HL-60 (cell line): ENCODE measurements at places on chromosomes 2 and 18.

DNA sequence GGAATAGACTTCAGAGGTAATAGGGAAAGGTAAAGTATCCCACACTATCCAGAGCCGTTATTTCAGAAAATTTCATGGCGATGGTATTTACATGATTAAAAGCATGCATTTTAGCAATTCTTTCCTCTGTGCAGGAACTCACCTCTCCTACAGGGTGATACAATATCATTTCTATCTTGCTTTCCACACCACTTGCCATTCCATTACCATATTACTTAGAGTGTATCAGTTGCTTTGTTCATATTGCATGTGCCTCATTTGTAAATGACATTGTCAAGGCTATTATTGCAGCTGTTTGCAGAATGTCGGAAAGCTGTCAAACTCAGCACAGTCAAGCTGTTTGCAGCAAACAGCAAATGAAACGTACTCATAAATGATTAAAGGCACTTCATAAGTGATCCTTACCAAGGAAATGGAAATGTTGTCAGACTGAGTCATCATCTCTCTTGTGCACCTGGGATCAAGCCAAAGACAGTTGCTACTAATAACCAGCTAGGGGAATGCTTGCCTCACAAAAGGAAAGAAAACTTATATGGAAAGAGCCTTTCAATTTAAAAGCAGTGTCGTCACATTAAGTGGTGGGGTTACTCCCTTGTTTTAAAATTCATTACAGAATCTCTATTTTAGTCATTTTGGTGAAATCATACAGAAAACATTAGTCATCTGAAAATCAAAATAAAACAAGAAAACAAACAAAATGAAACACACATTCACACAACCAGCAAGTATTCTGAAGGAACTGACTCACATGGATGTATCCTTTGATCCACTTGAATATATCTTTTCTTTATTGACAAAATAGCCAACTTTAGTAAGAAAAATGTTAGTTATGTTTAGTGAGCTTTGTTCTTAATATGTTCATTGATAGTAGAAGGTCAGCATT lies 1064.1 kb upstream of the CNTNAP5 start:
- DNase-seq: no peak

- no peak for DNase-seq
These were observed 197.0 kb downstream of the NCKAP5 start for GRCh38 chr2:133371286-133371685.

GRCh38 chr2:47493317-47494035 lies 90.5 kb downstream of the MSH2 start:
- DNase-seq: no peak

DNA sequence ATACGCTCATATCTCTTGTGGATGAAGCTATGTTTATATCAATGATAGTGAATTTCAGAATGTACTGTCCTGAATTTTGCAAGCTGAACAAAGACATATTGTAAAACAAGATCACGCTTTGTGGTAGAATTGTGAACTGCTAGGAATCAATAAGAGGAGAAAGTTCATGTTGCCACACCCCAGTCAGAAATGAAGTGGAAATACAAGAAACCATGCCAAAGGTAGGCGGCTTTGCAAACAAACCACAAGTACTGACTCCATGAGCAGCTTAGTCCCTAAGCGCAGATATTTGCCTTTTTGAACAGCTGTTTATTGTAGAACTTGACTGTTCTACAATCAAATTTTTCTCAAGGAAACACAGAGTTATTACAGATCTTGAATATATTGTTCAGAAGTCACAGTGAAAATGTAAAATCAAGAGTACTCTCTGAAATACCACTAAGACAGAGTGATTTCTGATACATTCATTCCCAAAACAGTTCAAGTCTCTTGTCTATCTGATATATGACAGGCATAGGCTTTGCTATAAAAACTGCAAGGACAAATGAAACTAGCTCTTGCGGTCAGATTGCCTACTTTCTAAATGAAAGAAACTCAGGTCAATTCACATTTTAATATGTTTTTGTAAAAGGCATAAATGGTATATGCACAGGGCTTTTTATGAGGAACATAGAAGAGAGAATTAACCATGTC lies 120.9 kb upstream of the CDH19 start:
- DNase-seq: no peak

GRCh38 chr2:96485751-96486651 lies 19.2 kb downstream of the NEURL3 start:
- DNase-seq: peak; percentile 54

- no peak for DNase-seq
These were observed 87.7 kb upstream of the LYPD1 start for GRCh38 chr2:132757676-132758075.

- DNase-seq: no peak
These were observed 214.2 kb downstream of the ICOS start for GRCh38 chr2:204150721-204151120.

GRCh38 chr18:62239475-62239874 lies 52.4 kb downstream of the RELCH start:
- no peak for DNase-seq

DNA sequence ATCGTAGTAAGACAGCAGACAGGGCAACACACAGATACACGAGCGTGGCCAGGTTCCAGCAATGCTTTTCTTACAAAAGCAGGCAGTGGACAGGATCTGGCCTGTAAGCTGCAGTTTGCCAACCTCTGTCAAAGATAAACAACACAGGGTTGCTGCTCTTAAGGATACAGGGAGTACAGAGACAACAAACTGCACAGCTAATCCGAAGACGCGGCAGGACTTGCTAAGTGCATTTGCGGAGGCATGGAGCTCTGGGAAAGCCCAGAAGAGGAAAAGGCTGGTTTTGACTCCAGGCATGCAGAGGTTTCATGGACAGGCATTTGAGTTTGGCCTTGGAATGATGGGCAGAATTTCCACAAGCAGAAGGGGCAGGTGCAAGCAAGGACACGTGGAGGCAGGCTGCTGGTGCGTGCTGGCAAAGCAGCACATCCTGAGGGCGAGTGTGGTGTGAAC lies 24.4 kb downstream of the SERTAD2 start:
- DNase-seq: no peak

GRCh38 chr2:195514365-195514764 lies 142.7 kb upstream of the SLC39A10 start:
- no peak for DNase-seq

GRCh38 chr2:55137024-55137958 lies 87.0 kb upstream of the RTN4 start:
- peak; percentile 46 for DNase-seq

GRCh38 chr2:9187620-9188214 lies 18.9 kb upstream of the ASAP2 start:
- DNase-seq: no peak

- DNase-seq: no peak
These were observed 98.4 kb downstream of the SCG2 start for GRCh38 chr2:223503746-223504145.

GRCh38 chr2:134630504-134631159 lies 88.2 kb downstream of the TMEM163 start:
- DNase-seq: no peak

- DNase-seq: no peak
These were observed 319.2 kb upstream of the LRATD1 start for GRCh38 chr2:14313341-14313740.

- no peak for DNase-seq
These were observed 16.2 kb downstream of the TANC1 start for GRCh38 chr2:158984604-158985135.

- no peak for DNase-seq
These were observed 118.3 kb downstream of the DOK6 start for GRCh38 chr18:69518989-69519388.

DNA sequence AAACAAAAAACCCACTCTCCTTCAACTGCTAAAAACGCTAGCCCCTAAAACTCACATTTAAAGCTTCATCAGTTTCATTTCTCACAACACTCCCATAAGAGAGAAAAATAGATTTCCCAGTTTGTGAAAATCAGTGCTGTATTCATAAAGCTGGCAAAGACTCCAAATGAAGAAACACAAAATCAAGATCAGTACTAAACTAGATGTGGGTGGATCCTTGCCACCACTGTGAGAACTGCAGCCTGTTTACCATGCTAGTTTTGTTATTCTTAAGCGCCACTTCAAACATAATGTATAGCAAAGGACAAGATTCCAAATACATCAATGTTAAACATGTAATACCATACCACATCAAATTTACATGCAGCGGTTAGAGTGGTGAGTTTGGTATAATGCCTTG lies 104.5 kb upstream of the CCDC150 start:
- DNase-seq: no peak

- DNase-seq: no peak
These were observed 765.2 kb upstream of the POU3F3 start for GRCh38 chr2:104088745-104089144.

- no peak for DNase-seq
These were observed 12.2 kb downstream of the TMEM177 start for GRCh38 chr2:119691189-119691588.

DNA sequence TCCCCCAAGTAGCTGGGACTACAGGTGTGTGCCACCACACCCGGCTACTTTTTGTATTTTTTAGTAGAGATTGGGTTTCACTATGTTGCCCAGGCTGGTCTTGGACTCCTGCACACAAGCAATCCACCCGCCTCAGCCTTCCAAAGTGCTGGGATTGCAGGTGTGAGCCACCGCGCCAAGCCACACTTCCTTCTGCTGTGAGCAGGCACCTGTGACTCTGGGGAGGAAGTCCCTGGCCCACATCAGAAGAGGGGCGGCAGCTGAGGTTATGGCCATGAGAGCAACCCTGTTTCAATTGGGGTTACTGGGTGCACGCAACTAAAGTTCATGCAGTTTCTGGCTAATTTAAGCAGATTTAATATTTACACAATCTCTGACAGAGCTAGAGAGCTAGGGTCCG lies 91.0 kb downstream of the PLB1 start:
- no peak for DNase-seq

- DNase-seq: no peak
These were observed 60.1 kb downstream of the MOB4 start for GRCh38 chr2:197575987-197576386.

GRCh38 chr18:56933472-56933871 lies 213.4 kb upstream of the BOD1L2 start:
- DNase-seq: no peak

DNA sequence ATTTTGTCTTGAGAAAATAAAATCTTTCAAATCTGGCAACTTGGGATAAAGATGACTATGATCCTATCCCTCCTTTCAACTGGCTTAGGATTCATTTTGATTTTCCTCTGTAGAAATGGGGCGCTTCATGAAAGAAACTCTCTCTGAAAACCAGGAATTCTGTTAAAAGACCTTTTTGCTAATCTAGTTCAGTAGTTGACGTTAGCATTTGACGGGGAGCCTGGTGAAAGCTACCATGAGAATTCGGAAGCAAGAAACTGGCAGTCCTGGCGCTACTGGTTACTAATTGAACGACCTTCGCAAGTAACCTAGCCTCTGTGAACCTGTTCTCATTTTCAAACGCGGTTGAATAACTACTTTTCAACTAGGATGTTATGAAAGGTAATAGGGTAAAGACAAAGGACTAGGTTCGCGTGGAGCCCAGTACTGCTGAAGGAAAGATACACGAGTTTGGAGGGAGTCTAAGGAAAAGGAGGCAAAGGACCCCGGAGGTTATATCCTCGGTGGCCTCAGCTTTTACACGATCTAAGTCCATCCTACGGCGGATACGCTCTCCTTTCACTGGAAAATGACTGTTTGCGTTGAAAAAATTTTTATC lies 604 bp upstream of the STK11IP start:
- DNase-seq: peak; percentile 15

GRCh38 chr2:143909577-143910353 lies 610.2 kb downstream of the ZEB2 start:
- no peak for DNase-seq

GRCh38 chr2:229849073-229849472 lies 72.7 kb downstream of the TRIP12 start:
- no peak for DNase-seq

GRCh38 chr2:230797515-230798495 lies 66.9 kb upstream of the ITM2C start:
- peak; percentile 86 for DNase-seq

DNA sequence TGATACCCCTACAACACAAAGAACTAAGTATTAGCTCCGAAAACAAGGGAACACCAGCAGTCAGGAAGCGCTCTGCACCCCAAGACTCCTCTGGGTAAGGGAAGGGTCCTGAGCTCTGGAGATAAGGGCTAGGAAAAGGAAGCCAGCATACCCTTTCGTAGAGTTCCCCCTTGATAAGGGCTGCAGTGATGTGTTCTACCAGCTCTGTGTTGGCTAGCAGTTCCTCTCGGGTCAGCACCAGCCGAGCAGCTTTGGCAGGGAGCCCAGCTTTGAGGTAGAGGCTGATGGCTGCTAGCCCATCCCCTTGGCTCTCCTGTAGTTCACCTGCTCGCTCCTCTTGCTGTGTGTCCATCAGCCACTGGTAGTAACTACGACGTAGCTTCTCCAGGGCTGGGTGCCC lies 18.9 kb downstream of the KRTCAP3 start:
- DNase-seq: no peak

DNA sequence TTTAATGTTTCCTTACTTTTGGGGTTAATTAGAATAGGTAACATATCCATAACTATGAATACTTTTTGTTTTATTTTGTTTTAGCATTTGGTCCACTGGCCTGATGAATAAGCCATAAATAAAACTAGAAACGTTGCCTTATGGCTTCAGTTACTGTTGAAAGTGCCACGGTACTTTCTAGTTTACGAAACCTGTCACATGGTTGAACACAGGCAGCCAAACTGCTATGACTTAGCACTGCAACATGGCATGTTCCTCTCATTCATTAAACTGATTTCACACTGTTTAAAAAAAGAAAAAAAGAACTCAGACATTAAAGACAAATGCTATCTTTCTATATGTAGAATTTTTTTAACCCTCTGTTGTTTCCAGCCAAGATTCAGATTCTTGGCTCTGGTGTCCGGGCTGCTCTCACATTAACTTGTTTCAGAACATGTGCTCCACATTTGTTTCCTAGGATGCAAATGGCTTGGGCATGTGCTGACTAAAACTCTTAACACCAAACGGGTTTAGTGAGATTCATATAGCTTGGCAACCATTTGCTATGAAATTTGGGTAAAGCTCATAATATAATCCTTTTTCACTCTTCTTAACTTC lies 323.9 kb upstream of the RND3 start:
- DNase-seq: peak; percentile 8

- no peak for DNase-seq
These were observed 23.5 kb downstream of the SLC8A1 start for GRCh38 chr2:40428439-40428838.

DNA sequence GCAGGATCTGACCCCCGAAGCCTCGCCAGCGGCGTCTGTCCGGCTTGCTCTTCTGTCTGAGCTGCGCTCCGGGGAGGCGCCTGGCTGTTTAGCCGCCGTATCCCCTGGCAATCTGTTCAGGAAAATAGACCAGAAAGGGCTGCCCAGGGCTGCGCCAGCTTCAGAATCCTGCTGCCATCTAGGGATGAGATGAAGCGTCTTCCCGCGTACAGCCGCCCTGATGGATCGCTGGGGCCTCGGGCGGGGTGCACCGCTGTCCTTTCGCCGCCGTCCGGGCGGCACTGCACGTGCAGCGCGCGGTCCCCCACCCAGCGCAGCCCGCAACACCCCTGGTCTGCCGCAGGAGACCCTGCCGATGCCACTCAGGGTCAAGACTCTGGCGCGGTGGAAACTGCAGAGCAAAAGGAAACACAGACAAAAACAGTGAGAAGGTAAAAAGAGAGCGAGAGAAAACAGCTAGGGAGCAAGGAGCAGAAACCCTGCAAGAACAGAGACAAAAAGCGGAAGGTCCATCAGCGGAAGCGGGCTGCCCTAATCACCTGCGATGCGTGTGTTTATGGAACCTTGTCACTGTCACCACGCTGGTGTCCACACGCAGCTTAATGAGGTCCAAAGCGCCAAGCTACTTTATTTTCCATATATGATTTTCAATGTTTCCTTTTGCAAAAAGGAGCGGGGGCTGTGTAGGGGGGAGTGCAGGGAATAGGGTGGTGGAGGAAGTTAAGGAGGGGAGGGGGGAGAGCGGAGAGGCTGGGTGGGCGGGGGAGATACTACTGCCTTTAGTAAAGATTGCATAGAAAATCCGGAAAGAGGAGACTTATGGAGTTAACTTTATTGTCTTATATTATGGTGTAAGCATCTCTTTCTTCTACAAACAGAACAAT lies 2113.3 kb upstream of the PIK3C3 start:
- peak; percentile 7 for DNase-seq
